ENCODE measurements at places on chromosomes 2 and 18.

DNA sequence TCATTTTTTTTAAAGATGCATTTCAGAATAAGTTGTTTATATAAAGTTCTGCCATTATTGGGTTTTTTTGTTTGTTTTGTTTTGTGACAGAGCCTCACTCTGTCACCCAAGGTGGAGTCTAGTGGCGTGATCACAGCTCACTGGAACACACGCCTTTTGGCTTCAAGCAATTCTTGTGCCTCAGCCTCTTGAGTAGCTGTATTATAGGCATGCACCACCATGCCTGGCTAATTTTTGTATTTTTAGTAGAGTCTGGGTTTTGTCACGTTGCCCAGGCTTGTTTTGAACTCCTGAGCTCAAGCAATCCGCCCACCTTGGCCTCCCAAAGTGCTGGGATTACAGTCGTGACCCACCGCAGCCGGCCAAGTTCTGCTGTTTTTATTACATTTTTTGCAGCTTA is 72.3 kb downstream of the R3HDM1 start:
- no peak for DNase-seq

DNA sequence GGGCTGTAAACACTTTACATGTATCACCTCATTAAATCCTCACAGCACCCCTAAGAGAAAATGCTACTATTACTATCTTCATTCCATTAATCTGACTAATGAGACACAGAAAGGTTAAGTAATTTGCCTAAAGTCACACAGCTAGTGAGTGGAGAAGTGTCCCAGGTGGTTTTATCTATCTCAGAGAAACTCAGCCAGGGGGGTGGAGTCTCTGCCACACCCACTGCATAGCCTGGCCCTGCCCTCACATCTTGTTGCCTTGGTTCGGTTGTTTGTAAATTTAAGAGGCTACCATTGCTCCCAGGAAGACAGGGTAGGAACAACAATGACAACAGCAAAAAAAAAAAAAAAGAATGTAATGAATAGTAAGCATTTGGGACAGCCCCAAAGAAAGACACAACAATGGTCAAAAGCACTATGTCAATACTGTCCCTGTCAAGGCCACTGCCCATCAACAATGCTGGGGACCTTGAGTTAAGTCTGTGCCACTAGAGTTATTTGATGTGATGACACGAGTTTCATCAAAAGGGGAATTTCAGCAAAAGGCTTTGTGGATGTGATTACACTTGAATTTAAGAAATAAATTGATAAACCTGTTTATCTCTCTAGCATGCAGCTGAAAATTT is 17.5 kb downstream of the CYRIA start:
- DNase-seq, result no peak

DNA sequence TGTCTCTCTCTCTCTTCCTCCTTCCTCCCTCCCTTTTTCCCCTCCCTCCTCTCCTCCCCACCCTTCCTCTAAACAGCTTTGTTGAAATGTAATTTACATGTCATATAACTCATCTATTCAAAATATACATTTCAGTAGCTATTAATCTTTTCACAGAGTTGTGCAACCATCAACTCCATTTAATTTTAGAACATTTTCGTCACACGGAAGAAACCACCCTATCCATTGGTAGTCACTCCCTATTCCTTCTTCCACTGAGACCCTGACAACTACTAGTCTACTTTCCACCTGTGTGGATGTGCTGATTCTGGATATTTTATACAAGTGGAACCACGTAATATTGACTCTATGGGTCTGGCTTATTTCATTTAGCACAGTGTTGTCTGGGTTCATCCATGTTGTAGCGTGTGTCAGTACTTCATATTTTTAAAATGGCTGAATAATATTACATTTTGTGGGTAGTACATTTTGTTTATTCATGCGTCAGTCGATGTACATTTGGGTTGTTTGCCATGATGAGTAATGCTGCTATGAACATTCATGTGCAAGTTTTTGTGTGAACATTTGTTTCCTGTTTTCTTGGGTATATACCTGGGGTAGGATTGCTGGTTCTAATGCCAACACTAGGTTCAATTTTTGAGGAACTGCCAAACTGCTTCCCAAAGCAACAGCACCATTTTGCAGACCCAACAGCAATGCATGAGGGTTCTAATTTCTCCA is 100.1 kb upstream of the GCFC2 start:
- DNase-seq, result no peak

DNA sequence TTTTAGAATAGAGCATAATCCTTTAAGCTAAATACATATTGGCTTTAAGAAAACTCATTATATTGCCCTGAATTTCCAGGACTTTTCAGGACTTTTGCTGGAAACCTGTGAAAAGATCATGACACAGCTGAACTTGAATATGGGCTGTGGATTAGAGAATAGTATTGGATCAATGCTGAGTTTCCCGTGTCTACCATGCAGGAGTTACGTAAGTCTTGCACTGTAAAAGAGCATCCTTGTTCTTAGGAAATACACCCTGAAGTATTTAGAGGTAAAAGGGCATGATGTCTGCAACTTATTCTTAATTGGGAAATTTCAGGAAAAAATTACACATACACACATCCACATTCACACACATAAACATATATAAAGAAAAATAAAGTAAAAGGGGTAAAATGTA is 82.1 kb downstream of the ZFP36L2 start:
- DNase-seq, result no peak

DNA sequence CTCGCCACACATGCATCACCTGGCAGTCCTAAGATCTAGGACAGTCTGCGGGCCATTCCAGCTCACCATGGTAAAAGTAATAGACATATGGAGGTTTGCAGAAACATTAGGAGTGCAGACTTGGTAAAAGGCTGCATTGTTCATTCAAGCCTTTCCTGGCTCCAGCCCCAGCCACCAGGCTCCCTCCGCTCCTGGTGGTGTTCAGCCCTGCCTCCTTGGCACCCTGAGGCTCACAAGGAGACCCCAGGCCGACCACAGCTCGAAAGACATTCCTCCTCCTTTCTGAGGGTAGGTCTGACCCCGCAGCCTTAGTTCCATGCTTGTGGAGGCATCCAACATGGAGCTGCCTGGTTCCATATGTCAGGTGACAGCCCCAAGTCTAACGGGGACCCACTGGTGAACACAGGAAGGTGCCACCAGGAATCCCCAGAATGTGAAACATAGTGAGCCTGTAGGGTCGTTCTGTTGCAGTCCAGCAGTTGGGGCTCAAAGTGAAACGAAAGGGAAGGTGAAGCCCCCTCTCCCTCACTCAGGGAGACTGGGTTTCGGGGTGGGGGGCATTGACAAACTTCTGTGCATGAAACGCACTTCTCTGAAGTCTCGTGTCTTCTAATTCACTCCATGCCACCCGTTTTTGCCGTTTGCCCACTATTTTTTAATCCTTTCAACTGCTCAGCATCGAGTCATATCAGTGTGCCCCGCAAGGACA is 5.0 kb upstream of the SP100 start:
- DNase-seq, result no peak

DNA sequence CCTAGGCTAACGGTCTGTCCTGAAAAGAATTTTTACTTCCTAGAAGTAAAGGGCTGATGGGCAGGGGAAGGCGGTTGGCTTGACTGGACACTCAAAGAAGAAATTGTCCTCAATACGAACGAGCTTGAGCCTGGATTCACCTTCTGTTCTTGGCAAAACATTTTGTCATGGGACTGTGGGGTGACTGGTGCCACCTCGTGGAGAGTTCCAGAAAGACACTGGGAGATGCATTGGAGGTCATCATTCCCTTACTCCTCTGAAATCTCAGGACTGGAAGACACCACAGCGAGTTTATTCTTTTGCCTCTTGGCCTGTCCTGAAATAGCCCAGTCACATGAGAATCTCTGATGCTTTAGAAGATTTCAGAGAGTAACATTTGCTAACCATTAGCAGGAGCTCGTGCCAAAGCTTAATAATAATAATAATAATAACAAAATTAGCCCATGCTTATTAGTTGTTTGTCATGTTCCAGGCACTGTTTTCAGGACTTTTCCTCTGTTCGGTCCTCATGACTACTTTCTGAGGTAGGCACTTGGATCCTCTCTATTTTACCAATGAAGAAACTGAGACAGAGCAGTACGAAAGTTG is 44.5 kb downstream of the TMEM182 start:
- no peak for DNase-seq

GRCh38 chr18:62784966-62785413 is 69.6 kb downstream of the PHLPP1 start:
- no peak for DNase-seq

- no peak for DNase-seq
Measured at GRCh38 chr2:216023055-216023648, 9.8 kb upstream of the MREG start.

DNA sequence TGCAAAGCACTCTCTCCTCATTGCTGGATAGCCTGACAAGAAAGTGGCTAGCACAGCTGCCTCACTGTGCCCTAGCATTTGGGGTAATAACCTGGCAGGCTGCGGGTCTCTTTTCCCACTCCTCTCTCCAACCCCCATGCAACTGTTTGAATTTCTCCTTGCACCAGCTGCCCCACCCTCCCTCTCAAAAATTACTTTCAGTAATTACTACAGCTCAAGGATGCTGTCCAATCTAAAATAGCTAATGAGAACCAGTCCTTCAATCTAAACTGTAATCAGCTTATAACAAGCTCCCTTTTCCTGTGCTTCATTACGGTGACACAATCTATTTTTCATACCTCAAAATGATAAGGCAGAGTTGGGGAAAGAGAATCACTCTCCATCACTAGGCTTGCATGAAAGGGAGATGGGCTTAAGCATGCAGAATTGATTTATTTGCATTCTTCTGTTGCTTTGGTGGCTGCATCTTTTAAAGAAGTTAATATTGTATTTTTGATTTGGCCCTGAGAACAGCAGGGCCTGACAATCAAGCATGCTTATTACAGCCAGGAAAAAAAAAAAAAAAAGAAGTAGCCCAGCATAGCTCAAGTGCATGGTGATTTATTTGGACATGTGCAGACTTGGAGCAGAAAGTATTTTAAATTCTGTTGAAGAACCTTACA is 881.8 kb downstream of the SLC4A3 start:
- no peak for DNase-seq

- DNase-seq, result no peak
Measured at GRCh38 chr18:47932190-47932589, 1.7 kb upstream of the SMAD2 start.

DNA sequence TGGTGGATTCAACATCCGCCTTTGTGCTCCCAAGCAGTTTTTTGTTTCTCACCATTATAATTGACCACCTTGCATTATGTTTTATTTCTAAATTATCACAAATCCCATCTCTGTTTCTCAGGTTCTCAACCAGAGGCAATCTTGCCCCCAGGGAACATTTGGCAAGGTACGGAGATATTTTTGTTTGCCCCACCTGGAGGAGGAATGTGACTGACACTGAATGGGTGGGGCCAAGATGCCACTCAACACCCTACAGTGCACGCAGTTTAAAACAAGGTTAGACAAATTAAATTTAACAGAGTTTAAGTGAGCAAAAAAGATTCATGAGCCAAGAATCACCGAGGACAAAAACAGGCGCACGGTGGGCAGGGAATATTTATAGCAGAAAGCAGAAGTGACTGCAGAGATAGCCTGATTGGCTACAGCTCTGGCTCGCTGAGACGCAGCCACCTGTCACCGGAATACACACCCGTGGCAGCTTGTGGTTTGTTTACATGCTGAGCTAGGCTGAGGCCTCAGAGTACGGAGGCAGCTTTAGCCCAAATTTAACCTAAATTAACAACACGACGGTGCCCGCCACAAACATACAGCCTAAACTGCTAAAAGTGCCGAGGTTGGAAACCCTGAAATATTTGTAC is 150.0 kb upstream of the ALKAL2 start:
- peak; percentile 44 for DNase-seq

GRCh38 chr2:9697909-9698308 is 67.1 kb upstream of the YWHAQ start:
- DNase-seq, result no peak

GRCh38 chr2:147623328-147623727 is 221.5 kb upstream of the ACVR2A start:
- no peak for DNase-seq

- no peak for DNase-seq
Measured at GRCh38 chr18:43719267-43719795, 442.0 kb upstream of the SYT4 start.

DNA sequence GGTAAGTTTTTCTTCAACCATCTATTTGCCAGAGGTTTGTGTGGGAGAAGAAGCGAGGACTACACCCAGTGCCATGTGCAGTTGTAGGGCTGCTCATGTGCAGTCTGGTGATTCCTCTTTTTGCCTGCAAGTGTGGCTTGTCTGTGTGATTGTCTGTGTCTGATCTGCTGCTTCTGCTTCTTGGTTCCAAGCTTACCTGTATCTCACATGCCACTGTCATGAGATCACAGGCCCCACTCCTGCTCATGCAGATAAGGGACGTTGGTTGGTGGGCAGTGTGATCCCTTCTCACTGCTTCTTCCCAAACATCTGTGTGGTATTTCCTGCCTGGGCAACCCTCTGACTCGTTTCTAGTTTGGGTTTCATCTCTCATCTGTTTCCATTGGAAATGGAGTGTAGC is 27.1 kb downstream of the RRM2 start:
- DNase-seq, result no peak

DNA sequence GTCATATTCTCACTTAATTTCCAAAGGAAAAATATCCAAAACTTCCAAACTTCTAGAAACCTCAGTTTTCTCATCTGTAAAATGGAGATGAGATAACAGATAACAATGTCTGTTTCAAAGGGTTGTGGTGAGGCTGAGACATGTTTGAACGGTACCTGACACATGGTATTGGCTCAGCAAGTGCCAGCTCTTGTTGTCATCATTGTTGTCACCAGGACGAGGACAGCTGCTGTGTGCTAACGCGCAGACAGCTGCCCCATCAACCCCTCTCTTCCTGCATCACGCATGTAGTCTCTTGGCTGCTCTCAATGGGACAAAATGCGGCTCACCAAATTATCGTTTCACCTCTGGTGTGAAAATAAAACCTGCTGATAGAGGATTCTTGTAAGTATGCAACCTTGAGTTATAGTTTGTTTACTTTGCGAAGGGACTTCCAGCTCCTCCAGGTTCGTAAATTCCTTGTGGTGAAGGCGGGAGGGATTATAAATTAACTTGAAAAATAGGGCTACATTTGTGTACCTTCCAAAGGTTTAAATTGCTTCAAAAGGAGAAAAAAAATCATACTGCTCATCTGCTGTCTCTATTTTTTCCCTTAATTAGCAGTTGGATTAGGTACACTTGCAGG is 605.4 kb downstream of the BCL11A start:
- no peak for DNase-seq

DNA sequence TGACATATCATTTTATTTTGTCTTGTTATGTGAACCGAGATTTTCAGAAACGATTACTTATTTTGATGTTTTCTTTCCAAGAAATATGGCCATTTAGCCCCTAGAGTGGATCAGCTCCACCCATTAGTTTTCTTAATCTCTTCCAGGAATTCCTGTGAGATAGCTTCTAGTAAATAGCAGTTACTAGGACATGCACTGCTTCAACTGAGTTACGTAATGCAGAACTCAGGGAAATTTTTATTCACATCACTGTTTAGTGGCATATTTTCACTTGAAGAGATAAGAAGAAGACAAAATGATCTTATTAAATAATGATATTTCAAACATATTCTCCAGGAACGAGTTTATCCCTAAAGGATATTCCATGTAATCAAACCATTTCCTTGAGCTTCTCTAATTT is 573.5 kb upstream of the CNTNAP5 start:
- no peak for DNase-seq

- DNase-seq, result no peak
Measured at GRCh38 chr18:74248189-74248588, 43.6 kb downstream of the CYB5A start.

Data from activated T-helper 1 cell treated with anti-CD3 and anti-CD28 coated beads, Interleukin-2, amount 50 U/mL, for 16 hours (primary cell).